Cardiac muscle cell (in vitro differentiated cells and primary cell): ENCODE measurements at places on chromosomes 16 and 17. TPM values are rescaled to one million over a fixed set of nuclear protein-coding genes. Genes with fewer than 3 reads are reported as not detected.

GRCh38 chr17:57349541-57350247 is 93.4 kb downstream of the MSI2 start:
- DNase-seq: no peak

GRCh38 chr17:8153957-8154607 is 1.9 kb upstream of the PER1 start:
- peak; percentile 92 for DNase-seq

GRCh38 chr17:66123163-66123562 is 68.8 kb downstream of the CEP112 start:
- peak; percentile 33 for DNase-seq

DNA sequence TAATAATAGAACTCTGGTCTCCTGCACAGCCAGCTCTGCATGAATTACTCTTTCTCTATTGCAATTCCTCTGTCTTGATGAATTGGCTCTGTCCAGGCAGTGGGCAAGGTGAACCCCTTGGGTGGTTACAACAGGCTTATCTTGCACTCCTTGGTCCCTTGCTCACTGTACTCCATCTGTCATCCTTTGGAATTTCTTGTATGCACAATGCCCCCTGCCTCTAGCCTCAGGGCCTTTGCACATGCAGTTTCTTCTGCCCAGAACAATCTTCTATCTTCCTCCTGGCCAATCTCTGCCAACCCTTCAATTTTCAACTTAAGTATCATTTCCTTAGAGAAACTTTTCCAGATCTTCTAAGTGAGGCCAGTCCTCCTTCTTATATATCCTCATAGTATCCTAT is 114.7 kb upstream of the NLRP1 start:
- DNase-seq: no peak

- DNase-seq: peak; percentile 55
Measured at GRCh38 chr17:81398176-81398831, 3.0 kb downstream of the BAHCC1 start.

GRCh38 chr16:71771571-71771970 is 37.1 kb downstream of the AP1G1 start:
- no peak for DNase-seq

- DNase-seq: no peak
Measured at GRCh38 chr17:10648956-10649355, 8.2 kb downstream of the MYH3 start.

DNA sequence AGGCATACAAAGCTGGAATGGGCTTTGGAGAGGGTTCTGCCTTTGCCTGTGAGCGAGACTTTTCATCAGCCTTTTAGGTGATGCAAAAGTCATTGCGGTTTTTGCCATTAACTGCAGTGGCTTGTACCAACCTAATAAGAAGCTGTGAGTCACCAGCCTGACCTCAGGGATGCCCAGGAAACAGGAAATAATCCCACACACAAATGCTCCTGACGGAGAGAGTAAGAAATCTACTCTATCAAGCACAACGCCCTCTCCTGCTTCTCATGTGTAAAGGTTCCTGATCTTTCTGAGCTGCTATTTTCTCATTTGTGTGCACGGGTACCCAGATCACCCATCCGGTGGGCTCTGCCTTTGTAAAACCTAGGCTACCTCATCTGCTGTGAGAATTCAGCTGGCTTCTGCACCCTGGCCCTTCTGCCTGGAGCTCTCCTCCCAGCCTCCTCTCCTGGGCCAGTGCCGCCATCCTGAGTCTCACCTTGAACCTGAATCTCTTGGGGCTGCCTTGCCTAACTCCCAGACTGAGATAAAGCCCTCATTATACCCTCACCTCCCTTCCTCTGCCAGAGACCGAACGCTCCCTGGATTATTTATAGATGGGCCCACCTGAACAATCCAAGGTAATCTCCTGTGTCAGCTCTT is 299.7 kb downstream of the C16orf95 start:
- DNase-seq: no peak

DNA sequence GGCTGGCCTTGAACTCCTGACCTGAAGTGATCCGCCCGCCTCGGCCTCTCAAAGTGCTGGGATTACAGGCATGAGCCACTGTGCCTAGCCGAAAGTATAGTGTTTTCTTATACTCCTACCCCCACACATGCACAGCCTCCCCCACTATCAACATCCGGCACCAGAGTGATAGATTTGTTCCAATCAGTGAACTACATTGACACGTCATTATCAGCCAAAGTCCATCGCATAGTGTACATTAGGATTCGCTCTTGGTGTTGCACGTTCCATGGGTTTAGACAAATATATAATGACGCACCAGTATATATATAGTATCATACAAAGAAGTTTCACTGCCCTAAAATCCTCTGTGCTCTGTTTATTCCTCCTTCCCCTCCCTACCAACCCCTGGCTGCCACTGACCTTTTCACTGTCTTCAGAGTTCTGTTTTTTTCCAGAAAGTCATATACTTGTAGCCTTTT is 11.9 kb upstream of the TM4SF5 start:
- no peak for DNase-seq

DNA sequence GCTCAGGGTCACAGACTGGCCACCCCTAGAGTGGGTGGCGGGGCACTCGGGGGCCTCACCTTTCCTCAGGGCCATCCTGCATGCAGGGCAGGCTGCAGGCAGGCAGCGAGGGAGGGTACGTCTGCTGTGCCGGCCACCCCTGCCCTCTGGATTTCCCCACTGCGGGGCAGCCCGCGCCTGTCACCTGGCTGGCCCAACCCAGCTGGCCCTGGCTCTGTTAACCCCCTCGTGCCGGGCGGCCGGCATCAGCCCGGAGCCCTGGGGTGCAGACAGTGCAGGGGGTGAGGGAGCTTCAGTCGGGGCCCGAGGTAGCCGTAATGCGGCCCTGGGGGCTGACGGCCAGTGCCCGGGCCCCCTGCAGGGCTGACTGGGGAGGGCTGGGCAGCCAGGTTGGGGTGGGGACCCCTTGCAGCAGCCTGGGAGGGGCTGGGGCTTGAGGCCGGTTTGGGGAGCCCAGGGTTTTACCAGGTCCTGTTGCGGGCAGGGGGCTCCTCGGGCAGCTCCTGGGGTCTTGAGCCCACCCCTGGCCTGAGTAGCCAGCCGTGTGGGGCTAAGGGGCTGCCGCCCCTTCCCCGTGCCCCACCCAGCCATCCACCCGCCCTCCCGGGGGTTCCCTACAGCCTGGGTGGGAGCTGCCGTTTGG is at the start of gene IGFALS:
Gene IGFALS (minus strand): TSS at position 128 of the 643 bp plus-strand sequence. CDS start 53 bp downstream, at position 75.
- no peak for DNase-seq

GRCh38 chr16:87412996-87413421 is 20.9 kb downstream of the MAP1LC3B start:
- no peak for DNase-seq

DNA sequence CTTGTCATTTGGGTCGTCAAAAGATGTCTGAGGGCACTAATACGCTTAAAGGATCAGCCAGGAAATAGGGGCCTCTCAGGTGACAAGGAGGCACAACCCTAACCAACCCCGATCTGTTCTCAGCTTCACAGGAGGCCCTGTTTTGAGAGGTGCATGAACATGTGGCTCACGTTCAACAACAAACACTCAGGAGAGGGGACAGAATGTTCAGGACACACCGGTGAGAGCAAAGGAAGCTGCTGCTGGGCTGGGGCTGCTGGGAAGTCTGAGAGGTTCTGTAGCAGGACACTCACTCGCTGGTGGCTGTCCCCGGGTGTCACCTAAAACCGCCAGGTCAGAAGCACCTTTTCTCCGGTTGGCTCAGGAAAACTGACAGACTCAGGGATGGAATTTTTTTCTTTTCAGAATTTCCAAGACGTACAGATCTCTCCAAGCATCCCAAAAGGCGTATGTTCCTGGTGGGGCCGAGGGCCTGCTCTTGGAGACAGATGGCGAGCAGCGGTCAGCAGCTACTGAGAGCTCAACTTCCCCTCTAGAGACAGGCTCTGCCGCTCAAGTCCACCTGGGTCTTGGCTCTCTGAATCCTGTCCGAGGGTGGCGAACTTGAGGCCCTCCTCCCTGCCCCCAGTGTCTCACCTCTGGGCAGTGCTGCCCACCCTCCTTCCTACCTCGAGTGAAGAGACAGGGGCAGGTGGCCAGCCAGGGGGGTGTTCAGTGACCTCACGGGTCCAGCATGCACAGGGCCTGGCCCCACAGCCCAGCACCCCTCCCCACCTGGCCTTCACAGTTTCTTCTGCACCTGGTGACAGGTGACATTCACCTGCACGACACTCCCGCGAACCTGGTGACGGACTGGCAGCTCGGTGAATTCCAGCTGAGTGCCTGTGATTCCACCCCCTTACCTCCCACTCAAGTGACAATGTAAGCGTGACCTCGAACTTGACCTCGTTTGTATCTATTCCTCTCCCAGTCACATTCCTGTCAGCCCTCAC is 22.9 kb downstream of the CLUH start:
- peak; percentile 36 for DNase-seq

- peak; percentile 64 for DNase-seq
Measured at GRCh38 chr17:7959503-7960253, 27.7 kb downstream of the CNTROB start.

DNA sequence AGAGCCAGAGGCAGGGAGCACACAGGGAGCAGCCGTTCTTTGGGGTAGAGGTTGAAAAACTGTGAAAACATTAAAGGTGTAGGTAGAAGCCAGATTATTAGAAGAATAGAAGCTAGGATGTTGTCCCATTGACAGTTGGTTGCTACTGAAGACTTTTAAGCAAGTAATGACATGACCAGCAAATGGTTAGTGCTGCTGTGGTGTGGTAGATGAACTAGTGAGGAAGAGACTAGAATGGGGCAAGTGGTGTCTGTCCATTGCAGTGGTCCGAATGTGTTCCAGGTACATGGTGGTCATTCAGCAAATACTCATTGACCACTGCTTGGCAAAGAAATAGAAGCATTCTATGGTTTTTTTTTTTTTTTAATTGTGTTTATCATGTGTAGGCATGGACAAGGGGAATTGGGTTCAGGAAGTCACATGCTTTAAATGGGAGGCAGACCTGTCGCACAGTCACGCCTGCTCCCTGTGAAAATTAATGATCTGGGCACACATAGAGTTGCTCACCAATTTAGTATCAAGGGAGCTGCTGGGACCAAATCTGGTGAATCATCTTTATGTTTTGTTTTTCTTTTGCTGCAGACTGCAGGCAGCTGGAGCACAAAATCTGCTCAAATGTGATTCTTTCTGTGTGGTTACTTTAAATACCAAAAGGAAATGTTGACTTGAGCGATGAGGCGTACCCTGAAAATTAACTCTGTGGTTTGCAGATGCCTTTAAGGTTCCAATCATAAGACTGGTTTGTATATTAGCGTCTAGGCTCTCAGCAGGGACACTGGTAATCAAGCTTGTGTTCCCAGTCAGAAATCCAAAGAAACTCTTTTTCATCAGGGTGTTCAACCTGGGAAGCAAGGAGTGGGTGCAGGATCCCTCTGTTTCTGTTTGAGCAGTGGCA is 30.7 kb downstream of the YPEL2 start:
- no peak for DNase-seq

The CMTM4 gene
- total RNA-seq: 42.3 and 61.6 TPM in 2 replicates

The IRX5 gene
- total RNA-seq: 69.1 and 93.0 TPM in 2 replicates

The KRT28 gene
- total RNA-seq: not detected in 2 replicates

The NEUROD2 gene
- not detected in 2 replicates for total RNA-seq

The GPR139 gene
- not detected in 2 replicates for total RNA-seq

The FBXO39 gene
- total RNA-seq: not detected in 2 replicates

The OR2C1 gene
- 1.1 TPM in 1 of 2 replicates, not detected in the other for total RNA-seq

The GH1 gene
- not detected in 2 replicates for total RNA-seq

The DHRS7C gene
- 0.63 and 1.2 TPM in 2 replicates for total RNA-seq

The GNGT2 gene
- total RNA-seq: not detected in 2 replicates
